ENCODE measurements at places on chromosomes 11 and 22.

DNA sequence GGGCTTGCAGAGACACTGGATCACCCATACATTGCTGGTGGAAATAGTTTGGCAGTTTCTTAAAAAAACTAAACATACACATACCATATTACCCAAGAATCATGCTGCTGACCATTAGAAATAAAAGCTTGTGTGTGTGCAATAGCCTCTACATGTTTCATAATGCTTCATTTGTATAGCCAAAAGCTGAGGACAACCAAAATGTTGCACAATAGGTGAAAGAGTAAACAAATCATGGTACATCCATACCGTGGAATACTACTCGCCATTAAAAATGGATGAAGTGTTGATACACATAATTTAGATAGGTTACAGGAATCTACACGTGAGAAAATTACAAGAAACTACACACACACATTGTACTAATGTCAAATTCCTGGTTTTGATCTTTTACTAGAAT, 6.5 kb downstream of the KBTBD3 start:
- DNase-seq = no peak

GRCh38 chr11:57370251-57370650, 10.7 kb downstream of the PRG3 start:
- DNase-seq = no peak

GRCh38 chr11:3119141-3119821, 45.8 kb downstream of the OSBPL5 start:
- no peak for DNase-seq

- DNase-seq = no peak
These were observed 52.0 kb downstream of the MUC6 start for GRCh38 chr11:984546-984945.

All from endothelial cell of umbilical vein (primary cell).